ENCODE measurements at places on chromosomes 5 and 9.

DNA sequence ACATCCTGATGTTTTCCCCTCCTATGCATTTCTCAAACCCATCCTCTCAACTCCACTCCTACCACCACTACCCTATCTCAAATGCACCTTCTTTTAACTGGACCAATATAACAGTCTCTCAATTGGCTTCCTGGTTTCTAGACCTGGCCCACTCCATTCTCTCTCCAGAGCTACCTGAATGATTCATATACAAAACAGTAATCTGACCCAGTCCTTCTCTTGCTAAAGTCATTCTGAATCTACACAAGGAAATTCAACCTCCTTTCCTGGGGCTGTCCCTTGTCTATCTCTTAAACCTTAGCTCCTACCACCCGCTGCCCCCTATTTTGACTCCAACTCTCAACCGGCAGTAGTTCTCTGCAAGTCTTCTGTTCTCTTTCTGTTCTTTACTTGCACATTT, 97.2 kb downstream of the PCSK1 start:
- DNase-seq: no peak

GRCh38 chr5:132296412-132297016, 2.3 kb downstream of the SLC22A4 start:
- no peak for DNase-seq

GRCh38 chr9:116837018-116837989, 150.2 kb downstream of the TRIM32 start:
- DNase-seq: no peak

GRCh38 chr5:67255881-67256280, 59.3 kb upstream of the CD180 start:
- DNase-seq: no peak

DNA sequence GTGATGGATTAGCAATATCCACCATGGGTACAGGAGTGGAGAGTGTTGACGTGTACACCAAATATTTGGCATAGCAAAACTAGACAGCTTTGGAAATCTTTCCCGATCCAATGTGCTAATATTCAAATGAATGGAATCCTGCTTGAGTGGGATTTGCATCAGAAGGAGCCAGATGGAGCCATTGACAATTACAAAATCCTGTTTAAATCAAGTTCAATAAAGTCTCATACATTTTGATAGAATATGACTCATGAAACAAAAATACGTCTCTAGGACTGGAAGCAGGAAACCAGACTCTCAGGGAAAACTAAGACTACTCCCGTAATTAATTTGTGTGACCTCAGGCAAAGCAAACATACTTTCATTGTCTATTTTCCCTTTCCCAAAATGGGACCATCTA, 13.0 kb downstream of the TNC start:
- DNase-seq: no peak

DNA sequence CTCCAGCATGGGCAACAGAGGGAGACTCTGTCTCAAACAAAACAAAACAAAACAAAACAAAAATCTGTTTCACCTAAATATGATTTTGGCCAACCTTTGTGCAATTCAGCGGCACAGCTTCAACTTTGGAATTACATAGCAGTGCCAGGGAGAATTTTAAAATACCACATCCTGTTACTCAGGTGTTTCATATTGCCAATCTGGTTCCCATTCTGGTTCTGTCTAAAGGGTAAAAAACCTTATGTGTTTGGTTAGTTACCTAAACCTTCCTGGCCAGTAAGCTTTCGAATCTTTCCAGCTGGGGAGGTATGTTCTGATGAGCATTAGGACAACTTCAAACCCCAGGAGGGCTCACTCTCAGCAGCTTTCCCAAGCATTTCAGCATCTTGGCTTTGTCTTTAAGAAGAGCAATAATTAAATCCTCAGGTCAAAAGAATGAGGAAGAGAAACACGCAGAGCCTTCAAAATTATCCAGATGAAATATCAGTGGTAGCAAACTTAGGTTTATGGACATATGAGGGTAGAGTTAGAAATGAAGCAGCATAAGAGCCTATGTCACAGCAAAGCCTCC, 2.7 kb downstream of the DAB2 start:
- no peak for DNase-seq

DNA sequence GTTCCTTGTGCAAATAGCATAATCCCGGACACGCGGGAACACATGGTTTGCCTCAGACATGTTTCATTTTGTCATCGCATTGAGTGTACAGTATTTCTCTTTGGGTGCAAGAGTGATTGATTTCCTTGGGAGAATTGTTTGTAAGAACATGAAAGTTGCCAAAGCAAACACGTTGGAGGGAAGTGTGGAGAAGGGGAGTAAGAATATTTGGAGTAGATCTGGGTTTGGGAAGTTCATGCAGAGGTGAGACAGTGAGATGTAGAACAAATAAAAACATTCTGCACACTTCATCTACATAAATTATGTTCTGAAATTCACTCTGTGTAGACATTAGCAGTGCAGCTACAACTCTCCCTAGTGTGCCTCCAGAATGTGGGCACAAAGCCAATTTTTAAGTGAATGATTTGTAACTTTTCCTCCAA, 24.0 kb downstream of the FOXD1 start:
- DNase-seq: peak; percentile 66

- no peak for DNase-seq
Measured at GRCh38 chr9:93280661-93281259, 96.8 kb downstream of the WNK2 start.

DNA sequence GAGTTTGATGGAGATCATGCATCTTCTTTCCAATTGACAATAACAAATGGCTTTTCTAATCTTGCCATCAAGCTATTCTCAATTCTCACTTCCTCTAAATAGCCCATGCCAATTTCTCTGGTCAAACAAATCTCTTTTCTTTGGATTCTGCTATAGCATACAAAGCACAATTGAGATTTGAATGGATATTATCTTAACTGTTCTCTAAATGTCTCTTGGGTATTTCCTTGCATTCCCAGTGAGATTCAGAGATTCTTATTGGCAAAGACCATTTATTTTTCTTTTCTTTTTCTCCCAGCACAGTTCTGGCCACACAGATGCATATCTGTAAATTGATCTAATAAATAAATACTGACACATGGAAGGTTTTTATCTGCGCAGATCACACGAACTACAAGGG, at the start of gene OR1N2:
Gene OR1N2, plus strand, starts transcription at position 301 of the 400 bp plus-strand sequence. CDS start 100 bp downstream, outside the sequence.
- no peak for DNase-seq

DNA sequence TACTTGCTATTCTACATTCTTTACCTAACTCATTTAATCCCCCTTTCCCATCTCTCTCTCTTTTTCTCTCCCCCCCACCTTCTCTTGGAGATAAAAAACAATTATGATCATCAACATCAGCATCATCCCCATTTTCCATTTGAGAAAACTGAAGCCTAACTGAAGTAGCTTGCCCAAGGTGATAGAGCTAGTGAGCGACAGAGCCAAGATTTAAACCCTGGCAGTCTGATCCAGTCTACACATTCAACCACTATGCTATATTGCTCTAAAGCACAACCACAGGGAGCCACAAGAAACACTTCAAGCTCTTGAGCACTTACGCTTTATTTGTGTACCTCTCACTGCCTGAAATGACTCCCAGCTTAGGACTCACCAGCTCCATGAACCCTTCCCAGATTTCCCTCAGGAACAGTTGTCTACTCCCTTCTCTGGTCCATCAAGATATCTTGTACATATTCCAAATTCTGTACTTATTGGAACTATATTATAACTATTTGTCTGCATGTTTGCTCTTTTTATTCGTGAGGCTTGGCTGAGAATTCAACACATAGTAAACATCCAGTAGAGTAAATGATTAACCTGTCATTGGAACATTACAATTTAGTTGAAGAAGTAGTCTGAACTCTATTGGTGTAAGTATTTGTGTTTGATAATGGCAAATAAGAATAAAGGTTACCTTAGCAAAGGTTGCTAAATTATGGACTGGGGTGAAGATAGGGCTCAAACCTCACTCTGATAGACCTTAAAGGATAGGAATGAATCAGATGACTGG, 164.8 kb downstream of the EFNA5 start:
- peak; percentile 62 for DNase-seq

- DNase-seq: no peak
Measured at GRCh38 chr5:176748073-176748966, 62.0 kb upstream of the UNC5A start.

DNA sequence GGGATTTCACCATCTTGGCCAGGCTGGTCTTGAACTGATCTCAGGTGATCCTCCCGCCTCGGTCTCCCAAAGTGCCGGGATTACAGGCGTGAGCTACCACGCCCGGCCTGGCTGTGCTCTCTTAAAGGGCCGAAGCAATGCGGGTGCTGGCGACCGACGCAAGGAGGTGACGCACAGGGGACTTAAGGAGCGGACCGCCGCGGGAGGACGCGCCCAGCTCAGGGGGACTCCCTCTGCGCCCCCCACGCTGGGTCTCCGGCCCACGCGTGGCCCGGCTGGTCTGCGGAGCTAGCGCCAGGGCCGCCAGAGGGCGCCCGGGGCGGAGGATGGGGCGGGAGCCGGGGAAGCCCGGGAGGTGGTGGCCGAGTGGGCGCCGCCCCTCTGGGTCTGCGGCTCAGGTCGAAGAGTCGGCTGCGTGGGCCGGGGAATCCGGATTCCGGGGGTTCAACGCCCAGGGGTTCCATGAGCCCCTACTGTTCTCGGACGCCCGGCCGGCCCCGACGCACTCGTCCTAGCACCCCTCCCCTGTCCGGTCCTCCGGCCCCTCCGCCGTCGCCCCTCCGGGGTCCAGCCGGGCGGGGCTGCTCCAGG, 502 bp upstream of the CERCAM start:
- no peak for DNase-seq

DNA sequence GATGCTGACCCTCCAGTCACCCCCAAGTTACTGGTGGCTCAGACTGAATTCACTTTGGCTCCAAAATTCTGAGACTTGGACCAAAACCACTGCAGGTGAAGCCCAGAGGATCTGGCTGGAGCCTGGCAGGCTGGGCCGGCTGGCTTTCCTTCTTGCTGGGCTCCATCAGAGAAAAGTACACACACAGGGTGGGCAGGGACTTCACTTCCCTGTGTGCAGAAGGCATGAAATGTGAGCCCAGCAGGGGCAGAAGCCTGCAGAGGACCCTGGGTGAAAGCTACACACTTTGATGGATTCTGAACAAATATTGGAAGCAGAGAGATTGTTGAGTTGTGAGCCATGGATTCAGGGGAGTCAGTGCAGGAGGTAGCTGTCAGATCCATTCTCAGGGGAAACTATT, 18.4 kb downstream of the NR4A3 start:
- no peak for DNase-seq

GRCh38 chr5:8340739-8341344, 471.9 kb downstream of the MTRR start:
- DNase-seq: no peak

DNA sequence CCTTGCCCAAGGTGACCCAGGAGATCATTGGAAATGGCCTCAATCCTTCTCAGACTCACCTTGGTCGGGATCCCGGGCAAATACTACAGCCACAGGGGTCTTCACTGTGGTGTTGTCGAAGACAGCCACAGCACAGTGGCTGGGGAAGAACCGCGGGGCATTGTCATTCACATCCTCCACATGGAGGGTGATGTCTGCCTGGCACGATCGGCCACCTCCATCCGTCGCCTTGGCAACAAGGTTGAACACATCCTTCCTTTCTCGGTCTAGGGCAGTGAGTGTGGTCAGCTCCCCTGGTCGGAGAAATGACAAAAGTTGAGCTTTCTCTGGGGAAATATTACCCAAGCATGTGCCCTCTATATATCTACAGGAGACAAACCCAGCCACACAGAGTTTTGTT, 56.8 kb downstream of the FAT2 start:
- no peak for DNase-seq

GRCh38 chr9:5892456-5893133, 1.9 kb downstream of the MLANA start:
- DNase-seq: no peak

DNA sequence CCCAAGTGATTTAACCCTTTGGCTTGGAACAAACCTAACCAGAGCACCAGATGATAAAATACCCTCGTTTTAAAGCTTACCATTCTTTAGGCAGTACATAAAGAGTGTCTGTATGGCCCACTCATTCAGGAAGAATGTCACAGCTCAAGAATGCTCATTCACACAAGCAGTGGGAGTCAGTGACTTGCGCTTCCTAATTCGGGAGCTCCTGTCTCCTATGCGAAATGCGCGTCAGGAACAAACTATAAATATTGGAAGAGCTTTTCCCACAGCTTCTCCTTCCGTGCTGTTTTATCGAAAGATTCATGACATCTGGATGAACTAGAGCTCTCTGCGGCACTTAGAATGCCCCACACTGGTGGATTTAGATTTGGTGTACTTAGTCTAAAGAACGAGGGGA, 66.6 kb downstream of the NTRK2 start:
- no peak for DNase-seq

GRCh38 chr9:124248960-124249359, 8.8 kb upstream of the NEK6 start:
- no peak for DNase-seq

- no peak for DNase-seq
Measured at GRCh38 chr9:12162181-12162815, 530.9 kb upstream of the TYRP1 start.

GRCh38 chr9:107944387-107944786, 454.8 kb upstream of the KLF4 start:
- no peak for DNase-seq

DNA sequence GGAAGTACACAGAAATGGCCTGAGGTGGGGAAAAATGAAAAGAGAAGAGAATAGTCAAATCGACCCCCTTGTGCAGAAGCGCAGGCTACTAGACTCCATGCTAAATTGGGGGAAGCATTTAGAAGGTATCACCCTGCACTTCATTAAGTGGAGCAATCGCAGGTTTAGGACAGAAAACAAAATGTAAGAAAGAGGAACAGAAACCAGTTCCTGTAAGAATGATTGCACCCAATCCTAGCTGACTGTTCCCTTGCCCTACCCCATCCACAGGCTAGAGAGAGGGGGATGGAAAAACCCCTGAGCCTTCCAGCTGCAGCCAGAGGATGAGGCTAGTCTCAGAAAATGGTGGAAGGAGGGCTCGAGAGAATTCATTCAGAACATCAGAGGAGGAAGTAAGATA, 23.9 kb upstream of the PPP1R2B start:
- DNase-seq: no peak

GRCh38 chr5:148063861-148064260, at the start of gene SPINK5:
Gene SPINK5, plus strand, starts transcription at chr5:148063980. Its CDS starts 65 bp downstream, at chr5:148064045.
- no peak for DNase-seq

DNA sequence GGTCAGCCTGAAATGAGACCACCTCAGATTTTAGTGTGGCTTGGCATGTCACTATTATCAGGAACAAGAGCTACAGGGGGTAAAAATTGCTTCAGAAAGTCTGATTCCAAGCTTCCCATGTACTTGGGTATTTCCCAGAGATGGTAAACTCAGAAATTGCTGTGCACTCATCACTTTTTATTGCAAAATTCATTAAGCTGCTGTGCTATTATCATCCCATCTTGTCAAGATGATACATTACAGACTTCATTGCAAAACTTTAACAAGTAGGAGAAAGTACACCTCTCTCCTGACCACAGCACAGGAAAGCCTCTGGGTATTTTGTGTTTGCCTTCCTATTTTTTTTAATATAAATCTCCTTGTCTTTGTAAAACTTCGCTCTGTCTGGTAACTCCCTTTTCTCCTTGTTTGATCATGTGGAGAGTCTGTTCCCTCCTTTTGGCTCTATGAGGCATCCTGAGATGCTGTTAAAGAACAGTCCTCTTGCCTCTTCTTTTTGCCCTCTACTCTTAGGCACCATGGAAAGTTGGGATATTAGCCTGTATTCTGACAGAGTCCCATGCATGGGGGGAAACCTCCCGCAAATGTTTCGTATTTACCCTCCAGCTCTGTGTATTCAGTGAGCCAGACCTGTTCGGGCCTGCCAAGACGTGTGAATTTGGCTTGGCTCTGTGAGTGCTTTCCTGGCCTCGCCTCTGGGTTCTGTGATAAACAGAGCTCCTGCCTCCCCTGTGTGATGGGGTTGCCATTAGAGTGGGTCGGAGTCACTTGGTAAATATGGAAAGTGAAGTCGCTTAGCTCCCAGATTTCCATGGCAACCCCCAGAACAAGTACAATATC, 260.7 kb downstream of the NR3C1 start:
- no peak for DNase-seq

Measured in LNCaP clone FGC (cell line).